ENCODE measurements at places on chromosomes 7 and 10.

DNA sequence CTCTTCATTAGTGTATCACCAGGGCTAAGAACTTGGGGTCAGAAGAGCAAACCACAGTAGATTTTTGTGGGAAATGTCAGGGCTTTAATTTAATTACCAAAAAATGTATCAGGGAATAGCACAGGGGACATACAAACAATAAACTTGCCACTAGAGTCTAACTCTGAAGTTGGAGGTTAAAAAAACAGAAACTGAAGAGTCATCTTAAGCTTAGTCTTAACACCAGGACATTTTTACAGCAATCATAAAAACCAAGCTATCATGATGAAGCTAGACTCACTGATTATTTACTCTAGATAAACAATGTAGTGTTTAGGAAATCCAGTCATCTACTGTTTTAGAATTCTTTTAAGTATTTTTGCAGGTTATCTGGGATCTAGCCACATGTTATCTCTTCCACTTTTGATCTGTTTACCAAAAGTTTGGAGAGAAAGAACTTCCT lies 48.4 kb upstream of the GLI3 start:
- DNase-seq: no peak

DNA sequence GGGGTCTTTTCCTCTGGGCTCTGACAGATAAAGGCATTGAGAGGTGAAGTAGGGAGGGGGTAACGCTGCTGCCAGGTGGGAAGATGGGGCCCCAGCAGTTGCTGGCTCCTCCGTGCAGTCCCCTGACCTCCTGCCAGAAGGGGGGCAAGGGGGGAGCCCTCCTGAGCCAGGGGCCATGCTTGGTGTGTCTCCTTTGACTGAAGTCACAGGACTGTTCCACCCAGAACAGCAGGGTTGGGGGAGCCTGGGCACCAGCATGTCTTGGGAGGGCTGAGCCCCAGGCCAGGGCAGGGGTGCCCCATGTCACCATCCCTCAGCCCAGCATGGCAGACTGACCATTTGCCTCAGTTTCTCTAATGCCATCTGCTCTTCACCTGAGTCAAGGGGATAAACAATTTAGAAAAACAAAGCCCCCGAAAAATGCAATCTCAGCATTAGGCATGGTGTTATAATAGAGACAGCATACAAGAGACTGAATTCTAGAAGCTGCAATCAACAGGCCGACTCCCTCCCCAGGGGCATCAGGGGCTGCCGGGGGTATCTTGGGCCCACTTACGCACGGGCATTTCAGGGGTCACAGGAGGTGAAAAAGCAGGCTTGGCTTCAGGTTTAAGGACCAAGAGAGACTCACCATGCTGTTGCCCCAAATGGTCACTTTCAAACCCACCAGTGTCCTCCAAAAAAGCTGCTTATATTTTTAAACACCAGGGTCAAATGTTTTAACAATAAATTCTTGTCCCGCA lies 108.6 kb upstream of the GPR26 start:
- no peak for DNase-seq

GRCh38 chr10:69901628-69902505 lies 100.2 kb downstream of the COL13A1 start:
- DNase-seq: no peak

DNA sequence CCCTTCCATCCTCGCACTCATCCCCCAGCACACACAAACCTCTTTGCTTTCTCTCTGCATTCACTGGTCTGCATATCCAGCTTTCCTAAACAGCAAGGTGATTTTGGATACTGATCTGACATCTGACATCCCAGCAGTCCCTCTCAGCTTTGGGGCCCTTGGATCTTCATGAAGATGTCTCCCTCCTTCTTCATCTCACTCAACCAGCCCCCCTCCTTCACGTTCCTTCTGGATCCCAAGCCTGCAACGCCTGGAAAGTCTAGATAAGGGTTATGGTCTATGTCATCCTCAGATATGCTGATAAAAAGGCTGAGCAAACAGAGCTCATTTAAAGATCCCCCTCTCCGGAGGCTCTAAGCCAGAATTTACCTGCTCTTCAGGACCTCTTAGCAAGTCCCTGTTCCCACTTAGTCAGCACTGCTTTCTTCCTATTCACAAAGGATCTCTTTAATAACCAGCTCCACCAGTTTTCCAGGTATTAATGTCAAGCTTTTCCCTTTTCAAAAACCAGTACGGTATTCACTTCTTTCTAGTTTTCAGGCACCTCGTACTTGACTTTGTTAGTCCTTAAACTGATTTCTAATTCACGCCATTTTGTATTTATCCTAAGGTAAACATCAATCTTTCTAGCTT lies 38.9 kb downstream of the CREB3L2 start:
- DNase-seq: no peak

DNA sequence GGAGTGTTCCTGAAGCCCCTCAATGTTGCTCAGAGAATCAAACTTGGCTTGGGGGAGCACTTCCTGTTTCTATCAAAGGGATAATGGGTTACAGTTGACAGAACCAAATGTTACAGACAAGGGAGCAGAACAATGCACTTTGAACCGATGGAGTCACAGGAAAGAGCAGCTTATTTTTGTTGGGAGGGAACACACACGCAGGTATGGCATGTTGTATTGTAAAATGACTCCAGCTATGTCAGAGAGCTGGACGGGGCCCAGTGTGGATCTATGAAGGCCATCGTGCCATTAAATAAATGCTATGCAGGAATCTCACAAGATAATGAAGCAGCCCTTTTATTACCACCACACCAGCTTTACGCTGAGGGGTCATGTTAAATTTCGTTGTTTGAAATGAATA lies 35.1 kb downstream of the RHOBTB1 start:
- DNase-seq: no peak

- no peak for DNase-seq
These were observed 61.5 kb upstream of the ELMO1 start for GRCh38 chr7:37510043-37510634.

DNA sequence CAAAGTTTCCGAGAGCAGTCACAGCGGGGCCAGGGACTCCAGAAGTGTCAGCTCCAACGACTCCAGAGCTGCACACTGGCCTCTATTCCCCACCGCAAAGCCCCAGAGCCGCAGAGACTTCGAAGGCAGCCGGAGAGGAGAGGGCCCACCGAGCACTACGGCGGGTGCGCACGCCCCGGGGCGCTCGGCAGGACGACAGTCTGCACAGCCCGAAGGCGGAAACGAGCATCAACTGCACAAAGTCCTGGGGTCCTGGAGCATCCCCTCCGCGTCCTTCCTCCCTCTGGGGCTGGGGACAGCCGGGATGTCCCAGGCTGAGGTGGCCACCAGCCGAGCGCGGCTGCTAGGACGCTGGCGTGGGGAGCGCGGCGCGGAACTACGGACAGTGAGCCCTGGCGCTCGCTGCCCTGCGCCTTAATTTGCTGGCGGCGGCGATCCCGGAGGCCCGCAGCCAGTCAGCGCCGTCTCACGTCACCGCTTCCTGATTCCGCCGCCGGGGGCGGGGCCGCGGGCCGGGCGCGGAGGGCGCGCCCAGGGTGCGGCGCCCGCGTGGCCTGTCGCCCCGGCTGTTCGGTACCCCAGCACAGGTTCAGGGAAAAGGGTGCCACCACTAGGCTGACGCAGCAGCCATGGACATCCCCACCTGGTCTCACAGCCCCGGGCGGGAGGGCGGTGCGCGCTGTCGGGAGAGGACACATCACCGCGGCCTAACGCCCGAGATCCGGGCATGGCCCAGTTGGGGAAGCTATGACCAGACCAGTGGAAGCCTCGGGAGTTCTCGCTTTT lies at the start of gene TBX20:
TBX20 (minus strand) TSS at position 391 of the 786 bp plus-strand sequence. CDS start 480 bp downstream, outside the sequence.
- no peak for DNase-seq

GRCh38 chr10:25901199-25901598 lies 32.8 kb upstream of the MYO3A start:
- DNase-seq: no peak

GRCh38 chr7:410395-410910 lies 109.2 kb downstream of the PDGFA start:
- DNase-seq: no peak

- DNase-seq: peak; percentile 56
These were observed at the start of gene DOCK1 for GRCh38 chr10:126904818-126905701. Gene DOCK1 (plus strand): TSS chr10:126905428. CDS start chr10:126905518, 90 bp downstream.

- DNase-seq: no peak
These were observed 13.7 kb upstream of the DLG5 start for GRCh38 chr10:77940225-77940624.

DNA sequence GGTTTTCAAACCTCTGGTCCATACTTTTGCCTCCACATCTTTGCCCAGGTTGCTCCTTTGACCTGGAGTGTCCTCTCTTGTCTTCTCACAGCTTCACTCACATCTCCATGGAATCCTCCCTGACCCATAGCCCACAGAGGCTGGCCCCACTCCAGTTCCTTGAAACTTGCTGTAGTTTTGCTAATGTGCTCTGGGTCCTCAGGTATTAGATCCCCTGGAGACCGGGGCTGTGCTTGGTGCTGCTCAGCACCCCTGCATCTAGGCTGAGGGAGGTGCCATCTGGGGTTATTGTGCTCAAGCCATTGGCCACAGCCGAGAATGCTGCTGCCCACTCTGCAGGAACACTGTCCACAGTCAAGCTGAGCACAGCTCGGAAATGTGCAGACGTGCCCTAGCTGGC lies 16.5 kb downstream of the KNDC1 start:
- no peak for DNase-seq

DNA sequence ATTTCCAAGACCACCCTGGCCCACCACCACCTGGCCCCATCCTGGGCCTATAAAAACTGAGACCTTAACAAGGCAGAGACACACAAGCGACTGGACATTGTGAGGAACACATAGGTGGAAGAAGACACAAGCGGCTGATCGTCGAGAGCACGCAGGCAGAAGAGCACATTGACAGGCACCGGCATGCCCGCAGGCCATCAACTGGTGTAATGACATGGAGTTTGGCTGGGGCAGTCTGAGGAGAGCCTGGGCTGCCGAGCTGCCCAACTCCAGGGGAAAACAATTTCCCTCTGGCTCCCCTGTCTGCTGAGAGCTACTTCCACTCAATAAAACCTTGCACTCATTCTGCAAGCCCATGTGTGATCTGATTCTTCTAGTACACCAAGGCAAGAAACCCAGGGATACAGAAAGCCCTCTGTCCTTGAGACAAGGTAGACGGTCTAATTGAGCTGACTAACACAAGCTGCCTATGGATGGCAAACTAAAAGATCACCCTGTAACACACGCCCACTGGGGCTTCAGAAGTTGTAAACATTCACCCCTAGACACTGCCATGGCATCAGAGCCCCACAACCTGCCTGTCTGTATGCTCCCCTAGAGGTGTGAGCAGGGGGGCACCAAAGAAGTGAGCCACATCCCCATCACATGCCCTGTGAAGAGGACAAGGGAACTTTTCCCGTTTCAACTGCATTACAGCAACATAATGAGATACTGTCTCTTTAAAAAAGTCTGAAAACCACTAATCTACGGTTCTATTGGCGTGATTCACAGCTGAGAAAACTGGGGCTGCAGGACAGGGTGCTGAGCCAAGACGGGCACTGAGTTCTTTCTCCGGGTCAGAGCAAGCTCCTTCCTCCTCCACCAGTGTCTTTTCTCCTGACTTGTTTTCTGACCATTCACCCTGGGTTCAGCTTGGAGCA lies 18.5 kb upstream of the TNS3 start:
- DNase-seq: no peak

DNA sequence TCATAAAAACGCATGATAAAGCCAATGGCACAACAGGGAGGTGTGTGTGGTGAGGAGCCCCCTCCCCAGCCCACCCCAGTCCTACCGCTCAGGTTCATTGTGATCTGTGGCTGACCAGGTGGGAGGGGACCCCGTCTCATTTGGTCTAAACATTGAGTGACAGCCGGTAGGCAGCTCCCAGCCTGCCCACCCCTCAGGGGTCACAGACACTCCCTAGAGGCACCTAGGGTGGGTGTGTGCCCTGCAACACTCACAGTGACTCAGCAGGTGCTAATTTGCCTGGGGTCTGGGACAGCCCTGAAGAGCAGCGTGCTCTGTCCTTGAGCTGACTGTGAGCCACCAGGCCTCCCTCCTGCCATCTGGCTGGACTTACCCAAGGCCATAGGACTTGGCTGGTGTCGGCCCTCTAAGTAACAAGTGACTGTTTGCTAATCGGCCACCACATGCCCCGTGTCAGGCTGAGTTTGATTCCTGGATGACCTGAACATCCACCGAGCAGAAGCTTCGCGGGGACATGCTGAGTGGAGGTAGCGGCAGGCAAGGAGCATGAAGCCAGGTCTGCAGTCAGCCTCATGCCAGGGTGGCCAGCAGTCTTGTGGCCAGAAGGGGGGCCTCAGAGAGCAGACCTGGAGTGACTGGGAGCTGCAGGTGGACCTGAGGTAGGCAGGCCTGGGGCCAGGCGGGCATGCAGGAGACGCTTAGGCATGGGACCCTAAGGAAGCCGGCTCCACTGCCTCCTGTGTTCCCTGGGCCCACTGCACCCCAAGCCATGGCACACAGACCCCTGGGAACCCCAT lies 282.3 kb upstream of the SHH start:
- no peak for DNase-seq

- no peak for DNase-seq
These were observed 4.8 kb upstream of the BMPER start for GRCh38 chr7:33900501-33900900.

- DNase-seq: no peak
These were observed 470.1 kb upstream of the NRP1 start for GRCh38 chr10:33804584-33804983.

GRCh38 chr7:36303202-36304098 lies 86.2 kb upstream of the ANLN start:
- peak; percentile 82 for DNase-seq

DNA sequence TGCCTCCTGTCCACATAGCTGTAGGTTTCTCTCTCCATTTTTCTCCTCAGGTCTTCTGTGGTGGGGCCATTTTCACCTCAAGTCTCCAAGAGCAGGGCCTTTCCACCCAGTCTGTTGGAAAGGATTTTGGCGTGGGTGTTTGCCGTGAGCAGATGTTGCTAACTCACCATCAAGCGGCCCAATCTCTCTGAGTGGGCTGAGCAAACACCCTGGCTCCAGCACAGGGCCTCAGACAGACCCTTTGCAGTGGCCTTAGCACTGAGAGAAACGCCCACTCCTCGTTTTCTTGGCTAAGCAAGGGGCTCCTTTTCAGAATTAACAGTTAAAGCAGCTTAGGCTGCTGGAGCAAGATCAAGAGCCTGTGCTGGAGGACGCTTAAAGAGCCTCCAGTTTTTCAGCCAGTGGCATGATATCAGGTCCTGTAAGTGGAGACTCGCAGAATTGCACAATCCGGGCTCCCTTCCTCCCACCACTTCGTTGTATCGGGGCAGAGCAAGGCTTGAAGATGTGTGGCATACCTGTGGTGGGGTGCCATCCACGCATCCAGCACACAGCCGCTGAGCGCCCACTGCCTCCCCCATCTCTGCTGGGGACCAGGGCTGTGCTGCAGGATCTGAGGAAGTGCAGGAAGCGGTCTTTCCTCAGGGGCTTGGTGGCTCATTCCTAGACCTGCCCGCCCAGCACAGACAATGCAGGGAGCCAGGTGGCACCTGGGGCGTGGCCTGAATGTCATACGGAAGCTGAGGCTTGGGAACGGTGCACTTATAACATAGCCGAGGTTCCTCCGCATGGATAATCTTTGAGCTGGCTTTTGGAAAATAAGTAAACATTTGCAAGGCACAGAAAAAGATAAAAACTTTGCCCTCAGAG lies 142.7 kb downstream of the ADARB2 start:
- DNase-seq: no peak

DNA sequence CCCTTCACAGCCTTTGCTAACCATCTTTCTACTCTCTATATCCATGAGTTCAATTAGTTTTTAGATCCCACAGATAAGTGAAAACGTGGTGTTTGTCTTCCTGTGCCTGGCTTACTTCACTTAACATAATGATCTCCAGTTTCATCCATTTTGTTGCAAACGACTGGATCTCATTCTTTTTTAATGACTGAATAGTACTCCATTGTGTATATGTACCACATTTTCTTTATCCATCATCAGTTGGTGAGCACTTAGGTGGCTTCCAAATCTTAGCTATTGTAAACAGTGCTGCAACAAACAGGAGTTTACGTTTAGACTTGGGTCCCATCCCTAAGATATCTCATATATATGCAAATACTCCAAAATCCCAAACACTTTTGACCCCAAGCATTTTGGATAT lies 9.1 kb downstream of the CDC123 start:
- DNase-seq: no peak

All from fibroblast of skin of left quadriceps (primary cell).